ENCODE measurements at places on chromosomes 12 and 14.

GRCh38 chr14:99424306-99424877 is 56.3 kb downstream of the SETD3 start:
- DNase-seq, result no peak

DNA sequence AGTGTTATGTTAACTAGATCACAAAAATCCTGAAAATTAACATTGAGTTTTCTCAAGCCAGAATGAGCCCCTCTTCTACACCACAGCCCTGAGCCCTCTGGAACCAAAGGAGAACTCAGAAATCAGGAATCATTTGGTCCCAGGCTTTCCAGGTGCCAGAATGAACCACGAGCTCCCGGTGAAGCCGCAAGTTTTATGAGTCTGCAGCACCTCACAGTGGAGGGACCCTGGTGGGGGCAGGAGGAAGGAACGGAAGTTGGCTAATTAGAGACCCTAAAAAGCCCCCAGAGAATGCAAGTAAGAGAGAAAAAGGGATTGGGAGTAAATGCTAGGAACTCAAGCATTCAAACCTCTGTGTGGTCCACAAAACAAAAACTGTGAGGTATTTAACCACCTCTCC is 52.9 kb upstream of the BCL2L14 start:
- DNase-seq, result no peak

- no peak for DNase-seq
Observed at GRCh38 chr12:131684015-131684725, 26.7 kb upstream of the SFSWAP start.

- DNase-seq, result no peak
Observed at GRCh38 chr14:105385698-105386365, 12.5 kb upstream of the TEX22 start.

DNA sequence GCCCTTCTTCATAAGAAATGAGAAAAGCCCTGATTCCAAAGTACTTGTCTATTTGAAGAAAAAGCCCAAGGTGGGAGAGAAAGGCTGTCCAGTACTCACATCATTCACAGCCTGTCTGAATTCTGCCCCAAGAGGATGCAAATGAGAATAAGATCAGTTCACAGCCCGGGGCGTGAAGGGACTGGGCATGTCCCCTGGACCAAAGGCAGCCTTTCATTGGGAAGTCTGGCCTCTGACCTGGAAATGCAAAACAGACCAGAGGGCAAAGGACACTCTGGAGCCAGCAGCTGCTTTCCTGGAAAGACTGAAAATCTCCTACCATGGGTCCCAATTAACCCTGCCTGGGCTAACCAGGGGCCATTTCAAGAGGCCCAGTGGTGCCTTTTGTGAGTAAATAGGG is 191.2 kb upstream of the PELI2 start:
- DNase-seq, result no peak

- DNase-seq, result no peak
Observed at GRCh38 chr12:43099691-43100163, 452.3 kb downstream of the ADAMTS20 start.

GRCh38 chr12:27081668-27082111 is 688 bp downstream of the C12orf71 start:
- no peak for DNase-seq

DNA sequence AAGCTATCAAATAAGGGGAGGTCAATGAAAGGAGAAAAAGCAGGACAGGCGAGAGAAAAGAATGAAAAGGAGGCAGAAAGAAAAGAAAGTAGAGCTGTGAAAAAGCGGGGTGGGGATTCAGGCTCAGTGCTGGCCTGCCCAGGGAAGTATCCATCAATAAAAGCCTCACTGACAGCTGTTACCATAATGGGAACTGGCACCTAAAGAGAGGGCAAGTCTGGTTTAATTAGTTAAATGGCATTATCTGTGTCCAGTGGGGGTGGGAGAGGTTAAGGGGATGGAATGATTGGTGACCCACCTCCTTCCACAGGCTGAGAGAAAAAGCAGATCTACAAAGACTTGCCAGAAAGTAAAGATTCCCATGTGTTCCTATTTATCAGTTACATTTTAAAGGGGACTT is 7.4 kb downstream of the SALL2 start:
- no peak for DNase-seq

DNA sequence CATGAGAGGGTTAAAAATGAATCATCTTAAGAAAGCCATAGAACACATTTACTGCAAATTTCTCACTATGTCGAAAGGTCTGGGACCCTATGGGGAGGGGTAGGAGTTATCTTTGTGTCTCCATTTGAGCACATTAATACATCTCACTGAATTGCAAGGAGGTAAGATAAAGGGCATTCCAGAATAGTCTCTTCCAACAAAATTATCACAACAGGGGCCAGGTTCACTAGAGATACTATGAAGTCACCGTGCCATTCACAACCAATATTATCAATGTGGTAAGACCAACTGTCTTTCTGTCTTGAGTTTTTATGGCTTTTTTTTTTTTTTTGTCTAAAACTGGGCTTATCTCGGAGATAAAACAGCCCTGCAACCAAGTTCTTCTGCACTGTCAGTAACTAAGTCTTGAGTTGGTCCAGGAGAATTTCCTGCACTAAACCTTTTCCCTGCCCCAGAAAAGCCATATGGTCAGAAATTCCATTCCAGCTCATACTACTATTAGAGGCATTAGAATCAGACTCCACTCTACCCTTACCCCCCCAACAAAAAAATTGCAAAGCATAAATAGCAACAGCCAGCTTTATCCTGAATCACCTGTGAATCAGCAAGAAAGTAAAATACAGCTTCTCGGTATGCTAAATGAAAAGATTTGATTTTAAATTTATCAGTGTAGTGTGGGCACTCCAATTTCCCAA is 79.7 kb downstream of the PTPRR start:
- DNase-seq, result no peak

GRCh38 chr12:55626154-55626553 is 10.5 kb upstream of the OR10P1 start:
- no peak for DNase-seq

DNA sequence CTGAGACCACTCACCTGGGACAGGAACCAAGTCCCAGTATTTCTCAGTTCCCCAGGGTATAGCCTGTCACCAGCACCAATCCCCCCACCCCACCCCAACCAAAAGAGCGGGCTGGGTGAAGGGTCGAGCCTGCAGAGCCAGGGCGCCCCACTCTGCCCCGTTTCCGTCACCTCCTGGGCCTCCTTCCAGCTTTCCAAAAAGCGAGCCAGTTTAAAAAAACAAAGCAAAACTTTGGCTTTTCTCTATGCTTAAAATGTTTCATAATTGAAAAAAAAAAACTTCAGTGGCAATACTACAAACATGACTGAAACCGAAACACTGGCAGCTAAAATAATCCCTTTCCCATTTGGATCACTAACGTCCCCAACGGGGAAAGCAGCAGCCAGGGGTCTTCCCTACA is 7.5 kb downstream of the CAMKK2 start:
- no peak for DNase-seq

DNA sequence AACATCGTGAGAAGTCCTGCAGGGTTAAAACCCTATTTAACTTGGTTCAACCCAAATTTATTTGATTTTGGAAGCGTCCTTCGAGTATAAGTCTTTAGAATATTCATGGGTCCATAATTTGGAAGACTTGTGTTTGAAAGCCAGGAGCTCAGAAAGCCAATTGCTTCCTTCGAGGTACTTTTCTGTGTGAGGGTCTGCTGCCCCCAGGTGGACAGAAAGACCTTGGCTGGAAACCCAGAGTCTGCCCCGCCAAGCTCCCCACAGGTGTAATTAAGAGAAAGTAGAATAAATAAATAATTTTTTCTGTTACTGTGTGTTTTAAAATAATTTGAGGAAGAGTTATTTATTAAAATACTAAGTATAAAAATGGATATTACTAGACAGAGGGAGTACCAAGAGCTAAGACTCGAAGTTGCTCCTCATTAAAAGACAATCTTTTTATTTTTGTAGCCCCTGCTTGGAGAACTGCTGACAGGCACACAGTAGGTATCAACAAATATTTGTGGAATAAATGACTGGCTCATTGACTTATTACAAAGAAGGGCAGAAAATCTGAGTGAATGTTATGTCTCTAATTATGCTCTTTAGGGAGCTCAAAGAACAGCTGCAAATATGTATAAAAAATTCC is 105.8 kb downstream of the PAH start:
- no peak for DNase-seq

GRCh38 chr14:95533391-95533821 is 1.4 kb upstream of the GLRX5 start:
- no peak for DNase-seq

DNA sequence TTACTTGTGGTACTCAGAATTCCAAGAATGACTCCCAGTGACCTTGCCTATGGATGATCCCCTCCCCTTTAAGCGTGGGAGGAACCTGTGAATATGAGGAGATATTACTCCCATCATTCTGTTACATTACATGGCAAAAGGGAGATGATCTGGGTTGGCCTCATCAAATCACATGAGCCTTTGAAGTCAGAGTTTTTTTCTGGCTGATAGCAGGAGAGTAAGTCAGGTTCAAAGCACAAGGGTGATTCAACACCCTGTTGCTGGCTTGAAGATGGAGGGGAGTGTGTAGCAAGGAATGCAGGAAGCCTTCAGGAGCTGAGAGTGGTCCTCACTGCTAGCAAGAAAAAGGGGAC is 9.1 kb upstream of the MDM2 start:
- DNase-seq, result no peak
